Mesenteric fat pad (tissue), 1 donor: ENCODE measurements at places on chromosomes 2 and 18.

- no peak for DNase-seq
These were observed 12.1 kb downstream of the PSD4 start for GRCh38 chr2:113185664-113186432.

DNA sequence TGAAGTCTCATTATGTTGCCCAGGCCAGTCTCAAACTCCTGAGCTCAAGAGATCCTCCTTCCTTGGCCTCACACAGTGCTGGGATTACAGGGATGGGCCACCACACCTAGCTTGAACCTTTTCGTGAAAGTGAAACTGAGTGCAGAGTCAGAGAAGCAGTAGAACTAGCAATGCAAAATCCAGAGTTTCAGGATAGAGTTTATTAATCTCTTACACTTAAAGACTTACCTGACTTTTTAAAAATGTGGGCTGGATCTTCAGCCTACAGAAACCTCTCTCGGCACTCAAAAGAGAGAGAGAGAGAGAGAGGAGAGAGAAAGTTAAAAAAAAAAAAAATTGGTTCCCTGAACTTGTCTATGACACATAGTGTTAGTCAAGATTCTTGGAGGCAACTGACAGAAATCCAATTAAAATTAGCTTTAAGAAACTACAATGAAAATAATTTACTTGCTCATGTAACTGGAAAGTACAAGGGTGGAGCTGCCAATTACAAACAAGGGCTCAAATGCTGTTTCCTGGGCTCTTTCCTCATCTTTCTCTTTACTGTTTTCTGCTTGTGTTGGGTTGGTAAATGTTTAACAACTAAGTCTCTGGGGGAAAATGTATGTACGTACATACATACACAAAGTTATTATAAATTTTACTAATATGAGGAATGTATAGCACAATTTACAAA lies 98.1 kb upstream of the CERS6 start:
- no peak for DNase-seq

GRCh38 chr2:67571785-67572718 lies 174.9 kb downstream of the ETAA1 start:
- no peak for DNase-seq

DNA sequence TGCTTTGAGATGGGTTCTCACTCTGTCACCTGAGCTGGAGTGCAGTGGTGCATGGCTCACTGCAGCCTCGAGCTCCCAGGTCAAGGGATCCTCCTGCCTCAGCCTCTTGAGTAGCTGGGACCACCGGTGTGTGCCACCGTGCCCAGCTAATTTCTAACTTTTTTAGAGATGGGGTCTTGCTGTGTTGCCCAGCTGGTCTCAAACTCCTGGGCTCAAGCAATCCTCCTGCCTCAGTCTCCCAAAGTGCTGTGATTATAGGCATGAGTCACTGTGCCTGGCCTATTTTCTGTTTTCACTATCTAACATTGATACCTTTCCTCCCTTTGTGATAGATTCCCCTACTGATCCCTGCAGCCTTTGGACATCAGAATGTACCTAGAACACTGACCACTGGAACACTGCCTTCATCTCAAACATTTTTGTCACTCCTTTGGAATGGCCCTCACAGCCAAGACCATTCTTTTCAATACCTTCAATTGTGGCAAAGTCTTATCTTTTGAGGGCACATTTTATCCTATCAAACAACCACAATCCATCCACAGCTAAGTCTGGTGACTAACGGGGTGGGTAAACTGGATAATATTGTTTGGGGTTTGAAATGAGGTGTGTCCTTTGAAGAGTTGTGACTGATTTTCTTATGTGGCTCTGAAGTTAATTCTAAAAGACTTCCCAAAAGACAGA lies 43.7 kb downstream of the EPAS1 start:
- no peak for DNase-seq

GRCh38 chr18:13563390-13563805 lies 163.0 kb downstream of the FAM210A start:
- no peak for DNase-seq

GRCh38 chr18:50285071-50285470 lies 2.4 kb downstream of the CXXC1 start:
- DNase-seq = no peak

GRCh38 chr2:168166902-168167510 lies 80.4 kb downstream of the STK39 start:
- DNase-seq = no peak

DNA sequence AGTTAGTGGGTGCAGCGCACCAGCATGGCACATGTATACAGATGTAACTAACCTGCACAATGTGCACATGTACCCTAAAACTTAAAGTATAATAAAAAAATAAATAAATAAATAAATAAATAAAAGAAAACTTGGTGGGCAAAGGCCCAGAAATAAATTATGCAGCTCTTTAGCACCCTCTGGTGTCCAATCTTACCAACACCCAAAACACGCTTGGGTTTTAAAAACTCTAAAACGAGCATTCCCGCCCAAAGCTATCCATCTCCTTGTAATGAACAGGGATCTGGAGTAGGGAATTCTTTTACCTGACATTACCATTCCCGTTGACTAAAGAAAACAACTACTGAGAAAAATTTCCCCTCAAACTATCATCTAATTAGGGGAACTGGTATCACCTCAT lies 2005.9 kb upstream of the CELF4 start:
- no peak for DNase-seq

- DNase-seq = no peak
These were observed 53.6 kb upstream of the UGP2 start for GRCh38 chr2:63788071-63788470.

- DNase-seq = peak; percentile 96
These were observed 41.9 kb upstream of the PTMA start for GRCh38 chr2:231666171-231667095.

- DNase-seq = no peak
These were observed 39.4 kb upstream of the ZNF397 start for GRCh38 chr18:35201256-35201931.

GRCh38 chr2:215505044-215505786 lies 69.3 kb upstream of the FN1 start:
- DNase-seq = no peak

- no peak for DNase-seq
These were observed 80.3 kb upstream of the SESTD1 start for GRCh38 chr2:179344970-179345369.

- DNase-seq = no peak
These were observed 1.4 kb downstream of the GPATCH11 start for GRCh38 chr2:37085731-37086147.

GRCh38 chr2:139813340-139813739 lies 1033.2 kb upstream of the NXPH2 start:
- DNase-seq = no peak
